ENCODE measurements at places on chromosomes 1 and 21.

- no peak for DNase-seq
Observed at GRCh38 chr1:14735841-14736240, 137.4 kb downstream of the KAZN start.

DNA sequence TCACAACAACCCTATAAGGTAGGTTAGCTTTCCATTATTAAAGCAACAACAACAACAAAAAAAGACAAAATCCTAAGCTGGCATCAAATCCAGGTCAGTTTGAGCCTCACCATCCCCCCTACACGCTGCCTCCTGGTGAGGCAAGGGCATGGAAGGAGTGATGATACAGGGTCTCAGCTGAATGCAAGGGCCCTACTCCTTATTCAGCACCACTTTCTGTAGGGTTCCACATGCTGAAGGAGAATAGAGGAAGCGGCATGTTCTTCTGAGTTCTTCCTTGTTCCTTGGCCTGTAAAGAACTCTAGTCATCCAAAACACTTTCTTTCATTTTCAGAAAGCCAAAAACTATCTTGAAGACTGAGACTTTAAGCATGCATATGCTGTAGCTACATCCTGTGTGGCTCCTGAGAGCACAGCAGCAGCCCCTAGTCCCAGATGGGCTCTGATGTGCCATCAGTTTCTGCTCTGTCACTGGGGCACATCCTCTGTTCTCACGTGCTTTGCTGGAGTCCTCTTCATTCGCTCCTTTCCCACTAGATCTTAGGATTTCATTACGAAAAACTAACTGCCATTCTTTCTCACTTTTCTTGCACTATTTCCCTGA lies 6.2 kb downstream of the ILDR2 start:
- DNase-seq: no peak

GRCh38 chr1:180311011-180311730 lies 81.1 kb downstream of the LHX4 start:
- no peak for DNase-seq

GRCh38 chr1:19338323-19338762 lies 26.2 kb downstream of the SLC66A1 start:
- DNase-seq: no peak

GRCh38 chr1:8394456-8395321 lies 76.8 kb downstream of the SLC45A1 start:
- DNase-seq: no peak

GRCh38 chr1:9194024-9194423 lies 40.5 kb upstream of the H6PD start:
- DNase-seq: no peak

GRCh38 chr1:170407138-170407537 lies 124.8 kb upstream of the GORAB start:
- no peak for DNase-seq

DNA sequence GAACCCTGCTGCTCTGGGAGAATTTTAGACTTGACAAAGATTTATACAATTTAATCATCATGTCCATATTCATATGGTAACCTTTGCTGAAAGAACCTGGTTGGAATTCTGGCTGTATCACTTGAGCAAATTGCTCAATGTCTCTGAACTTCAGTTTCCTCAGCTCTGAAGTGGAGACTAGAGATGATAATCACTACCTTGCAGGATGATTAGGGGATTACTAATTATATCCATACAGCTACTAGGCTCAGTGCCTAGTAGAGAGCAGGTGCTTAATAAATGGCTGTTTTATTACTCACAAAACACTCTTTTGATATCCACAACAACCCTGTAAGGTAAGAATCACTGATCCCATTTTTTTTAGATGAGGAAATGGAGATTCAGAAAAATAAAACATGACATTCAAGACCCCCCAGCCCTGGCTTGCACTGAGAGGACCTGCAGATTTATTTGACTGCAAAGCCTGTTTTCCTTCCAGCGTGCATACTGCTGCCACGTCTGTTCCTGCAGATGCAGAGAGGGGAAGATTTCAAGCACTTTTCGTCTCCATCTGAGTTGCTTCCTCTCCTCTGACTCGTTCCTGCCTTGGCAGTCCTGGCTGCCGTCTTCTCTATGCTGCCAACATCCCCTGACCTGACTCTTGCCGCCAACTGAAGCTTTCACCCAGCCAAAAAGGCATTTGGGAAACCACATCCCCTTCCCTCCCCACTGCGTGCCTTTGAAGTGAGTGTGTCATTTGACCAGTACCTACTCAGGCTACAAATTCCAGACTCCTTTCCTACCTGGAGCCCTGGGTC lies 203.0 kb downstream of the PLPP3 start:
- no peak for DNase-seq

DNA sequence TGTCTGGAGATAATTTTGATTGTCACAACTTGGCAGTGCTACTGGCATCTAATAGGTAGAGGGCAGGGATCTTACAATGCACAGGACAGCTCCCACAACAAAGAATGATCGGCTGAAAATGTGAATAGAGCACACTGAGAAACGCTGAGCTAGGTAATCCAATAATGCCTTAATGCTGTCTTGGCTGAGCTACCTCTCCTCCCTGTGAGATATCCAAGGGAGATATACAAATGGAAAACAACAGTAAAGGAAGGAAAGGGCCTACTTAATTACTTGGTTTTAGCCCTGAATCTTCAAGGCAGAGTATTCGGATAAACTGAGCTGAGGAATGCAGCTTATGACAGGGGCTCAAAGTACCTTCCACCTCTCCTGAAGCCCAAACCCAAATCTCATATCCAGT lies 2.9 kb downstream of the DNASE2B start:
- DNase-seq: no peak

Data from HL-60 (cell line).